Activated T-cell treated with anti-CD3 and anti-CD28 coated beads, Interleukin-2, amount 50 U/mL, for 72 hours (primary cell): ENCODE measurements at places on chromosomes 16 and 17. TPM values are rescaled to one million over a fixed set of nuclear protein-coding genes. Genes with fewer than 3 reads are reported as not detected.

The CHST5 gene
- total RNA-seq, result 0.82 TPM

The DPEP3 gene
- total RNA-seq, result 0.16 TPM

The NUPR1 gene
- not detected for total RNA-seq

The KRT31 gene
- total RNA-seq, result not detected

The TBC1D3D gene
- total RNA-seq, result 3.1 TPM

The MYH13 gene
- not detected for total RNA-seq

The CFAP20 gene
- total RNA-seq, result 42.4 TPM

The RNPS1 gene
- total RNA-seq, result 336 TPM

The JUP gene
- total RNA-seq, result 0.86 TPM

The CACNG3 gene
- total RNA-seq, result not detected

The SRL gene
- not detected for total RNA-seq

The TEKT3 gene
- not detected for total RNA-seq

The CTRB2 gene
- total RNA-seq, result not detected

The TXNDC11 gene
- 34.7 TPM for total RNA-seq

The HAP1 gene
- 0.17 TPM for total RNA-seq

The NPIPA1 gene
- total RNA-seq, result 143 TPM

The TBX21 gene
- 45.5 TPM for total RNA-seq

The RNF222 gene
- total RNA-seq, result 0.19 TPM

The ATP6V0D1 gene
- total RNA-seq, result 27.9 TPM

The C1QTNF8 gene
- not detected for total RNA-seq

The SP2 gene
- total RNA-seq, result 27.6 TPM

The OR1F1 gene
- not detected for total RNA-seq

The ASB16 gene
- total RNA-seq, result 0.44 TPM

The MEFV gene
- total RNA-seq, result 0.14 TPM

The CDH8 gene
- total RNA-seq, result not detected

The OR4D1 gene
- total RNA-seq, result 0.34 TPM

The NSRP1 gene
- 34.8 TPM for total RNA-seq

The C17orf67 gene
- 4.0 TPM for total RNA-seq

The CCT6B gene
- 3.4 TPM for total RNA-seq

The PRR35 gene
- not detected for total RNA-seq

The TMC6 gene
- 129 TPM for total RNA-seq

The CA5A gene
- not detected for total RNA-seq

The RAD51D gene
- total RNA-seq, result 35.3 TPM

The KRT25 gene
- total RNA-seq, result not detected

The CDRT4 gene
- 12.8 TPM for total RNA-seq

The C17orf50 gene
- not detected for total RNA-seq

The PKMYT1 gene
- total RNA-seq, result 112 TPM
